Retina (tissue), 1 donor: ENCODE measurements at places on chromosomes 3 and 15.

GRCh38 chr3:127929818-127930413 lies 14.9 kb downstream of the KBTBD12 start:
- DNase-seq: no peak

DNA sequence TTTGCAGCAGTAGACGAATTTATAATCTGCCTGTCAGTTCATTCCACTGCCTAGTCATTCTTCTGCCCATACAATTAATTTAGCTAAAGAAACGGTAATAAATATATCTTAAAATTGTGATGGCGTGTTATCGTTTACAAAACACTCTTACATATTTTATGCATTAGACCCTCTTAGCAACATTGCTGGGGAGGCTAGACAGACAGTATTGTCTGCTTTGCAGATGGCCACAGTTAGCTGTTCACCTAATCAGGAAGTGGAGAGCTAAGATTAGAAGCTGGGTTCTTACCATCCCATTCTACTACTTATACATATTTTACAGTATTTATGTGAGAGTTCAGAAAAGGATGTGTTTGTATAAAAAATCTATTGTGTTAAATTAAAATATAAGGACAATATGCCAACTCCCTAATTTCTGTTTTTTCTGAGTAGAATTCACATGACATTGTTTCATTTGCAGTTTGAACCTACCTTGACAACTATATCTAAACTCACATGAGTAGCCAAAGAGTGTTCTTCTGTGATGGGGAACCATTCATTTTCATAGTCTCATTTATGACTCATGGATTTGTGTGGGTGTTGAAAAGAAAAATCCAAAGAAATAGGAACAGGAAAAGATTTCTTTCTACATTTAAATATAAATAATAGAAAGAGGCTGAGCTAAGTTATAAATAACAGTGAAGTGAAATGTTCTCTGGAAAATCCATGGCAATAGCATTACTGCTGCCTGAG lies 41.7 kb upstream of the C3orf80 start:
- DNase-seq: no peak

- DNase-seq: no peak
Observed at GRCh38 chr3:192706272-192706671, 21.1 kb downstream of the FGF12 start.

DNA sequence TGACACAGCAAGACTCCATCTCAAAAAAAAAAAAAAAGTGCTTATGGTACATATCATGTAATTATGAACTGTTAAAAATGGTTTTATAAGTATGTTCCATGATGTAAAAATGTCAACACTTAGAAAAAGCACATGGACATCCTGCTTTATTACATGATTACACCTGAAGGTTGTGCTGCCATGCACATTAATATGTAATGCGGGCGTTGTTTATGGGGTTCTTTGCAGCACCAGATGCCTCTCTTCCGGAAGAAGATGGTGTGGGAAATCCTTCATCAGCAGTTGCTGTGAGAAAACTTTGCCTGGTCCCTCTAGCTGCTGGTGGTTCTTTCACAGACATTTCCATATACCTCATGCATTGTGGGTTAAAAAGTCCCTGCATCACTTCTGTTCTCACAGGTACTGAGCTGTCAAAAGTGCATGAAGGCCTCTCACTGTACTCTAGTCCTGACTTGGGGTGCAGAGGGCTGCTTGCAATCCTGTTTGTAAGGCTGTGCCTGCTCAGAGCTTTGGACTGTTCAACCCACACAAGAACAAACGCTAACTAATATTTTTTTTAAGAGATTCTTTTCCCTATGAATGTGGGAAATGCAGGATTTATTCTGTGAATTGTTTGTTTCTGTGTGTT lies 43.6 kb downstream of the SENP2 start:
- DNase-seq: no peak

GRCh38 chr3:115098354-115099073 lies 48.6 kb downstream of the ZBTB20 start:
- DNase-seq: peak; percentile 22

DNA sequence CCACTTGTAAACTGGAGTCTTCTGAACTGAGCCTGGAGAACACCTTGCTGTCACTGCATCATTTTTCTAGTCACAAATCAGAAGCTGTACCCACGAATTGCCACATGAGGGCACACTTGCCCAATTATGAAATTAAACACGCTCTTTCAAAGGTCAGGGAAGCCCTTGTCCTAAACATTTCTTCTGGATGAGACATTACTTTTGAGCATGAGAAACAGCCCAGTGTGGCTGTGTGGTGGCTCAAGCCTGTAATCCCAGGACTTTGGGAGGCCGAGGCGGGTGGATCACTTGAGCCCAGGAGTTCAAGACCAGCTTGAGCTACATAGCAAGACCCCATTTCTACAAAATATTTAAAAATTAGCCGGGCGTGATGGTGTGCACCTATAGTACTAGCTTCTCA lies 27.5 kb upstream of the CFAP161 start:
- peak; percentile 75 for DNase-seq

DNA sequence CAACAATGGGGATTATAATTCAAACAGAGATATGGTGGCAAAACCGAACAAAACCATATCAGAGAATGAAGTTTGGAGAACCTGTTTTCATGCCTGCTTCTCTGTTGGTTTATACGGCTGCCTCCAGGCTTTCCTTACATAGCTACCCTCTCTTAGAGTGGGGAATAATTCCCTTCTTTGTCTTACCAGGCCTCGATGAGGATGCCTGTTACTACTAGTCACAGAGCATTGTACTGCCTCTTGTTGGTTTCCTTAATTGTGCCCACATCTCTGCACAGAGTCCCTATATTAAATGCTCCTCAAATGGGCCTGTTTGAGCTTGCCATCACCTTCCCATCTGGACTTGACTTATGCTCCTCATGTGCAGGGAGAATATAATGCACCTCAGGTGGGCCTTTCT lies 92.9 kb downstream of the NCEH1 start:
- DNase-seq: no peak

DNA sequence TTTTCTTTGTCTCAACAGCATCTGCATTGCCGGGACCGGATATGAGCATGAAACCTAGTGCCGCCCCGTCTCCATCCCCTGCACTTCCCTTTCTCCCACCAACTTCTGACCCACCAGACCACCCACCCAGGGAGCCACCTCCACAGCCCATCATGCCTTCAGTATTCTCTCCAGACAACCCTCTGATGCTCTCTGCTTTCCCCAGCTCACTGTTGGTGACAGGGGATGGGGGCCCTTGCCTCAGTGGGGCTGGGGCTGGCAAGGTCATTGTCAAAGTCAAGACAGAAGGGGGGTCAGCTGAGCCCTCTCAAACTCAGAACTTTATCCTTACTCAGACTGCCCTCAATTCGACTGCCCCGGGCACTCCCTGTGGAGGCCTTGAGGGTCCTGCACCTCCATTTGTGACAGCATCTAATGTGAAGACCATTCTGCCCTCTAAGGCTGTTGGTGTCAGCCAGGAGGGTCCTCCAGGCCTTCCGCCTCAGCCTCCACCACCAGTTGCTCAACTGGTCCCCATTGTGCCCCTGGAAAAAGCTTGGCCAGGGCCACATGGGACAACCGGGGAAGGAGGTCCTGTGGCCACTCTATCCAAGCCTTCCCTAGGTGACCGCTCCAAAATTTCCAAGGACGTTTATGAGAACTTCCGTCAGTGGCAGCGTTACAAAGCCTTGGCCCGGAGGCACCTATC lies 5.0 kb downstream of the NUTM1 start:
- no peak for DNase-seq

DNA sequence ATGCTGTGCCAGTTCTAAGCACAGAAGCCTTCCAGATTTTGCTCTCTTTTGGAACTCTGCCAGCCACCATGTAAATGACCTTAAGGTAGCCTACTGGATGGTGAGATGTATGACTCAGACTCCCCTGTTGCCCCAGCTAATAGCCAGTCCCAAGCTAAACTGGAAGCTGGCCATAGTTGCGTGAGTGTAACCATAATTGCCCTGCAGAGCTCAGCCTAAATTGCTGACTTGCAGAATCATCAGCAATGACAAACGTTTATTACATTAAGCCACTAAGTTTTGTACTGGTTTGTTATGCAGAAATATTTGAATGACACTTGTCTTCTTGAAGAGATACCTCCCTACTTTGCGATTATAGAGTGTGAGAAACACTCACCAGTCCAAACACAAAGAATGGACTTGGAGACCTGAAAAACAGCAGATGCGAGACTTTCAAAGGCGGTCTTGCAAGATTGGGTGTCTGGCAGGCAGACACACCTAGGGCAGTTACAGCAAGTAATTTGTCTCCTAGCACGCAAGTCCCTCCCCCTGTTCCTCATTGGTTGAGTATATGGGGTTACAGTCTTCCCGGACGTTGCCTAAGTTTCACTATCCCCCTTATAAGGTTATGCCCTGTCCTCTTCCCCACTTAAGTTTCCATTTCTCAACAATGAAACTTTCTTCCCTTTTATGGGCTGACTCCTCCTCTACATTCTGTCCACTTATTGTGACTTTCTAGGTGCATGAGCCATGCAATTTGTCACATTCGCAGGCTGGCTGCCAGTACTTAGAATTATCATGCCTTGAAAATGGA lies 83.6 kb upstream of the XCR1 start:
- DNase-seq: no peak

GRCh38 chr3:54427941-54428871 lies 305.9 kb downstream of the CACNA2D3 start:
- DNase-seq: peak; percentile 87

- DNase-seq: no peak
Observed at GRCh38 chr3:149009732-149010131, 18.4 kb downstream of the GYG1 start.

GRCh38 chr3:194906229-194906629 lies 220.5 kb downstream of the FAM43A start:
- DNase-seq: no peak

DNA sequence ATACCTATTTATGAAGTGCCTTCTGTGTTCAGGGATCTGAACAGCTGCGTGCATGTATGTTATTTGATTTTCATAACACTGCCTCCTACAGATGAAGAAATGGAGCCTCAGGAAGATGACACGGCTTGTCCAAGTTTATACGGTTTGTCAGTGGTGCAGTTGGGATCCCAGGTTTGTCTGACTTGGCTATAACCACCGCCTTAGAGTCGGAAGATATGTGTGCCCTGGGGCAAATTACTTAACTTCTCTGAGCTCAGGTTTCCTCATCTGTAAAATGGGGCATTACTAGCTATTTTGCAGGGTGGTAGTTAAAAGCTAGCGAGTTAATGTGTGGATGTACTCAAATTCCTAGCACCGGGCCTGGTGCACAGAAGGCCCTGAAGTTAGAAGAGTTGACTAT lies 54.1 kb upstream of the ANP32A start:
- no peak for DNase-seq

GRCh38 chr15:48695088-48695826 lies 49.7 kb upstream of the FBN1 start:
- DNase-seq: no peak

DNA sequence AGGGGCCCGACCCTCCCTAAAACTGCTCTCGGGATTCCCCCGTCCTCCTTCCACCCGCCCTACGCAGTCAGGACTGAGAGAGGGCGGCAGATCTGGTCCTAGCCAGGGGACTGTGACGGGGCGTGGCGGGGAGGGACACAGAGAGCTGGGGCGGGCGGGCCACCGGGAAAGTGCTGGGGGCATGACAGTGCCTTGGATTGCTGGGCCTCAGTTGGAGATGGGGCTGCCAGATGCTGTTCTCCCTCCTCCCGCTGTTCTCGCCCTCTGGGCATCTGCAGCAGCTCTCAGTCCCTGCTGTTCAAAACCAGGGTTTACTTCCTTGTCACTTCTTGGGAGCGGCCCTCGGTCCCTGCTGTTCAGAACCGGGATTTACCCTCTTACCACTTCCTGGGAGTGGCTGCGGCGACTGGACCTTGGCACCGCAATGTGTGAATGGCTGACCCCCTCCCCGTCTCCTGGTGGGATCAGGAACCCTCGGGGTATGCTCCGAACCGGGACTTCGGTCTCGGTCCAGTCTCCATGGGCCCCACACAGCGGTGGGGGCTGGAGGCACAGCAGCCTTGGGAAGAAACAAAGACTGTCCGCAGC lies 1.8 kb upstream of the RPP25 start:
- peak; percentile 56 for DNase-seq

DNA sequence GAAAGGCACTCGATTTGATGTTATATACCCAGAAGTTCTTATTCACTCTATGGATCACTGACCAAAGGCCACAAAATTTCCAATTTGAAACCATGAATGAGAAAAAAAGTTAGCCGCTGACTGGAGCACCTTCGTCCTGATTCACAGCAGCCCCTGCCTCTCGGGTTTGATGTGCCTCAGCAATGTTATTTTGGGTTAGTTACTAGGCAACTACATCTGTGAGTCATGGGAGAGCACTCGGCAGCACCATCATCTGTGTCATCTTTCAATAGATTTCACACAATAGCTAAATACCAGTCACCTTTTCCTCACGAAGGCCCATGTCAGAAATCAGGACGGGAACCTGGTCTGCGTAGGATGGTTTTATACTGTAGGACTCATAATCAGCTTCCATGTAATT lies 269.2 kb downstream of the ZBBX start:
- DNase-seq: peak; percentile 20

- no peak for DNase-seq
Observed at GRCh38 chr3:128349963-128350599, 116.6 kb downstream of the DNAJB8 start.

- DNase-seq: no peak
Observed at GRCh38 chr3:32602206-32602605, 31.5 kb upstream of the DYNC1LI1 start.

- no peak for DNase-seq
Observed at GRCh38 chr3:20400686-20401085, 214.7 kb upstream of the SGO1 start.

- no peak for DNase-seq
Observed at GRCh38 chr3:156382458-156383346, 172.2 kb downstream of the SSR3 start.

DNA sequence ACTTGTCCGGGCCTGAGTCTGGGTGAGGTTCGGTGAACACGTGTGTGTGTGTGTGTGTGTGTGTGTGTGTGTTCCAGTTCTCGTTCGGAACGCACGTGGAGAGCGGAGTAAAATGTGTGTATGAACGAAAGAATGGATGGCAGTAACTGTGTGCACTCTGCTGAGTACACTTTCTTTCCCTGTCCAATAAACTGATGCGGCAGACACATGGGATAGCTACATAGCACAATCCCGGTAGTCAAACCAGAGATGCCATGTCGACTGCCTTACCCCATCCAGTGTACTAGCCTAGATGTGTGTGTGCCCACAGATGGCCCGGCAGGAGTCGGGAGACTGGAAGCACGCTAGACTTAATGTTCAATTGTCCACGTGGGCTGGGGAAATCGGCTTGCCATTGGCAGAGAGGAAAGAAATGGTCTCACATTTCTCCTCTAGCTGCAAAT lies 507 bp upstream of the GOLIM4 start:
- no peak for DNase-seq

- no peak for DNase-seq
Observed at GRCh38 chr3:79162653-79163052, 605.1 kb downstream of the ROBO1 start.

DNA sequence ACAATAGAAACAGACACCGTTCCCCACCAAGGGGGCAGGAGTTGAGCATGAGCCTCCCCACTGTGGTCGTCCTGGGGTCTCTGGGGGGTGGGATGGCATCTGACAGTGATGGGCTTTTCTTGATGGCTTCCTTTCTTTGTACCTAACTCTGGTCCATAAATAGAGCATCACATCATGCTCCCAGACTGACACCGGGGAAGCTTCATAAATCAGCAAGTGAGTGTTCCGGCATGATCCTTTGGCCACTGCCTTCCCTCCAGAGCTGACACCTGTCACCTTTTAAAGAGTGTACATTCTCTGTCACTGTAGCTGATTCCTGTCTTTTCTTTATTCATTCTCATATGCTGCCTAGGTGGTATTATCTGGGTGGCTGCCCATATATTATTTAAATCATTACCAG lies 129.9 kb downstream of the ROBO2 start:
- DNase-seq: no peak
